Esophagus mucosa (tissue), 1 donor: ENCODE measurements at places on chromosomes 4 and X.

DNA sequence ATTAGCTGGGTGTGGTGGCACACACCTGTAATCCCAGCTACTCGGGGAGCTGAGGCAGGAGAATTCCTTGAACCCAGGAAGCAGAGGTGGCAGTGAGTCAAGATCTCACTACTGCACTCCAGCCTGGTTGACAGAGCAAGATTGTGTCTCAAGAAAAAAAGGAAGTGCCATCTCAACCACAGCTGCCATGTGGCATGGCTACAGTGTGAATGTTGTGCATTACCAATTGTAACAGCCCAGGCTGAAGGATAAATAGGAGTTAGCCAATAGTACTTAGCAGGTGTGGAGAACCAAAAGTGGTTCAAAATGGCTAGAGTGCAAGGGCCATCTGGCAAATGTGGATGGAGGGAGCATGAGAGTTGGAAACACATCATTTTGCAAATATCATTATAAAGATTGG, 28.9 kb downstream of the SLC25A5 start:
- no peak for ATAC-seq

- ATAC-seq = no peak
Observed at GRCh38 chr4:118825799-118826198, 10.1 kb downstream of the SEC24D start.

GRCh38 chrX:100478714-100479306, 68.7 kb upstream of the PCDH19 start:
- no peak for ATAC-seq

DNA sequence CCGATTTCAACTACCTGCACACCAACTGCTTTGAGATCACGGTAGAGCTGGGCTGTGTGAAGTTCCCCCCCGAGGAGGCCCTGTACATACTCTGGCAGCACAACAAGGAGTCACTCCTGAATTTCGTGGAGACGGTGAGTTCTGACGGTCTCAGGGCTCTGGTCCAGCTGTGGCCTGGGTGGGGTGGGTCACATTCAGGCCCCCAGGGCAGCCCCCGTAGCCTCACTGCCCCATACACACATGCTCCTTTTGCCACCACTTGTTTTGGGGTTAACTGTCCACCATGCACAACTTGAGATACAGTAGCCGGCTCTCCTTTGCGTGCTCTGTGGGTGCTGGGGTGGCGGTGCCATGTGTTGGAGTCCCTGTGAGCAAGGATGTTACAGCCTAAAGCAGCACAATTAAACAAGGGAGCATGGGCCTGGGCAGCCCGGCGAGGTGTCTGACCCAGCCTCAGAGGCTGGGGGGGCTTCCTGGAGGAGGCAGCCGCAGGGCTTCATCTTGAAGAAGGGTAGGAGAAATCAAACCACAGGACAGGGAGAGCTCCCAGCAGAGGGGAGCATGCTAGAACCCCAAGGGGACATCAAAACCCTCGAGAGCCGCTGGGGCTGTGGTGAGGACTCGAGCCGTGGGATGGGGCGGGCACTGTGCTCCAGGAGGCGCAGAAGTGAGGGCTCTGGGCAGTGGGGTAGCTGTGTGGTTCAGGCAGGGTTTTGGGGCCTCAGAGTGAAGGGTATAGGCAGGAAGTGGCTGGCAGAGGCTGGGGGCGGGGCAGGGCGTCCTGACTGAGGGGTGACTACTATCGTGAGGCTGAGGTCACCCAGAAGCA, 22.0 kb downstream of the CPZ start:
- no peak for ATAC-seq

DNA sequence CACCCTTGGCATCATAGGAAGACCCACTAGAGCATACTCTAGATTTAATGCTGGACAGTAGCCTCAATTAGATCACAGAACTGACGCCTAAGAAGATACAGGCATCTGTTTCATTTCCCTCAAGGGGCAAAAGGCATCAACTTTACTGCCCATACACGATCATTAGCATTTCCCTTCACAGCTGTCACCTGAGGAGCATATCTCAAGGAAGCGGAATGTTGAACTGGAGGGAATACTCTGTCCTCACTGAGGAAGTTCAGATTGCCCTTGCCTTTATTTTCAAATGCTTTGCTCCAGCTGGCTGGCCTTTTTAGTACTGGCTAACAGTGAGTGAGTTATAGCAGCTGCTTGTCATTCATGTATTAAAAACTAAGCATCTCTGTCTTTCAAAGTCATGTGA, 508.4 kb upstream of the GALNT7 start:
- no peak for ATAC-seq

DNA sequence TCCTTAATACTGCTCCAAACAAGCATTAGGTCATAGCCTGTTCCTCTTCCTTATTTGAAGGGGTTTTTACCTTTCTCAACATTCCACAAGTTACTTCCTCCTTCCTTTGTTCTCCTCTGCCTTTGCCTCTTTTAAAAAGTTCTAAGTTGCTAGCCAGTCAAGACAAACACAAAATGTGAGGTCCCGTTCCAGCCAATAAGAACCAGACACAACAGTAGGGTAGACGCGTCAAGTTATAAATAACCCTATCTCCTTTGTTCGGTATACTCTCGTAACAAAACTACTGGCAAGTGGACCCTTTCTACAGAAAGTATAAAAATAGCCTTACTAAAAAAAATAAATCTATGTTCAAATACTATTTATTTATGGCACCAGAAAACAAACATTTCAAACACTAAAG, 6.3 kb upstream of the ACE2 start:
- ATAC-seq = no peak

- no peak for ATAC-seq
Observed at GRCh38 chr4:29538889-29539646, 1181.1 kb upstream of the PCDH7 start.

- no peak for ATAC-seq
Observed at GRCh38 chr4:13546142-13546940, 2.0 kb upstream of the NKX3-2 start.

DNA sequence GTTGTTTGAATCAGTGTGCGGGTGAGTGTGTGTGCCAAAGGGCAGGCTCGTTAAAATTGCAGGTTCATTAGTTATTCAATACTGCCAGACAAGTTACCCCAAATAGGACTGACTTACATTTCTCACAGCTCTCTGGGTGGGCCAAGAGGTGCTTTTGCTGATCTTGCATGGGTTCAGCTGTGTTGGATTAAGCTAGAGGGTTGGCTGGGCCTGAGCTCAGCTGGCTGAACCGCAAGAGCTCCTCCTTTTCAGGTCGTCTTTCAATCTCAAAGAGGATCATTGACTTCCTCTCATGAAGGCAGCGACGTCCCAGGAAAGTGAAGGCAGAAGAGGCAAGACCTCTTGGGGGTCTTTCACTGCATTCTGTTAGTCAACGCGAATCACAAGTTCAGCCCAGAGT, 343.3 kb upstream of the FRG1 start:
- ATAC-seq = no peak

GRCh38 chr4:3096202-3096601, 21.7 kb downstream of the HTT start:
- no peak for ATAC-seq

DNA sequence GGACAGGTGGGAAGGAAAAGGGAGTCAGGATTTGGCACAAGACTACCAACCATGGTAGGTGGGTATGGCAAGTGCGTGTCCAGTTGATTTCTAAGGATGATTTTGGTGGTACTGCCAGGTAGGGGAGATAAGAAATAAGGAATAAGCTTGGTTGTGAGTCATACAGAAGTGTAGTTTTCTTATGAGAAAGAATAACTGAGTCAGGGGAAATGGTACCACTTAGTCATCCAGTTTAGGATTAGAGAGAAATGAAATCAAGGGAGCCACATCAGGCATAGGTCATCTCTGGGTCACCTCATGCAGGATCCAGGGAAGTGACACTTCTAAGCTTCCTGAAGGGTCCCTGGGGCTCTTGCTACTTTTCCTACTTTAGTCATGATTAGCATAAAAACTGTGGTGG, 107.1 kb upstream of the C1GALT1C1 start:
- ATAC-seq = no peak

GRCh38 chr4:38046727-38047489, 86.7 kb downstream of the PTTG2 start:
- no peak for ATAC-seq

DNA sequence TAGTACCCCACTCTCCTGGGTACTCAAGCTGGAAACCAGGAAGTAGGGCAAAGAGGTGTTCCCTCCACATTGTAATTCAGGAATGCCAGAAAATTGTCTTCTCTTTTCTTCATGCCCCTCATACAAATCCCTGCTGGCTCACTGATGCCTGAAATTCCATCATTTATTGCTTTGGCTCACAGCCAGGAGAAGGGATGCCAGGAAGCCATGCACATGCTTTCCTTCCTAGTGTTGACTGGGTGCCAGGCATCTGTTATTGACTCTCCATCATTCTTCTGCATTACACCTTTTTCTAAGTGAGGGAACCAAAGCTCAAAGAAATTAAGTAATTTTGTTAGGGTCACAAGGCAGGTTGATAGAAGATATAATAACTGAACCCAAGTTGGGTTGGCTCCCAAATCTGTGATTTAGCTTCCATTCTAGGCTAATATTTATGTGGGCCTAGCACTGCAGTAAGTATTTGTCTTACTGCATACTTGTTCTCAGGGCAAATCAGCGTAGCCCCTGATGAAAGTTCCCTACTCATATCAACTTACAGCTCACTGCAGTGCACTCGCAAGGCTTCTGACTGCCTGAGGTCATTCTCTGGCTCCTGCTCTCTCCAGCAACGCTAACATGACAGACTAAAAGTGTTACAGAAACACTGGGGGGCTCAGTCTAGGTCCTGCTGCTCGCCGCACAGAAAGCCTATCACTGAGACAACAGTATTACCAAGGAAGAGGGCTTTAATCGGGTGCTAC, 89.0 kb downstream of the TRAPPC11 start:
- no peak for ATAC-seq

GRCh38 chrX:54085666-54086065, 41.4 kb upstream of the PHF8 start:
- no peak for ATAC-seq

GRCh38 chr4:38509551-38509950, 154.4 kb upstream of the KLF3 start:
- no peak for ATAC-seq

DNA sequence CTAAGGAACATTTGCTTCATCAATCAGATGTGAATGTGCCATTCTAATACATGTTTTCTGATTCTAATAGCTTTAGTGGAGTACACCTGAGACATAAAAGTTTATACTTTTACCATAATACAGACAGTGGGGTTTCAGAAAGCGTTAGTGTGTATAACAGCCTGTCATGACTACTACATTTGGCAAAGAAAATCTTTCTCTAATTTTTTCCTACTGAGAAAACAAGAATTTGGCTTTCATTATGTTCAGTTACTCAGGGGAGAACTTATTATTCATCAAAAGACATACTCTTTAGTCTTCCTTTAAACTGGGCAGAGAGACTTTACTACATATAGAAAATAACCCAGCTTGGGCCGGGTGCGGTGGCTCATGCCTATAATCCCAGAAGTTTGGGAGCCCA, 104.9 kb downstream of the PCDH18 start:
- no peak for ATAC-seq

DNA sequence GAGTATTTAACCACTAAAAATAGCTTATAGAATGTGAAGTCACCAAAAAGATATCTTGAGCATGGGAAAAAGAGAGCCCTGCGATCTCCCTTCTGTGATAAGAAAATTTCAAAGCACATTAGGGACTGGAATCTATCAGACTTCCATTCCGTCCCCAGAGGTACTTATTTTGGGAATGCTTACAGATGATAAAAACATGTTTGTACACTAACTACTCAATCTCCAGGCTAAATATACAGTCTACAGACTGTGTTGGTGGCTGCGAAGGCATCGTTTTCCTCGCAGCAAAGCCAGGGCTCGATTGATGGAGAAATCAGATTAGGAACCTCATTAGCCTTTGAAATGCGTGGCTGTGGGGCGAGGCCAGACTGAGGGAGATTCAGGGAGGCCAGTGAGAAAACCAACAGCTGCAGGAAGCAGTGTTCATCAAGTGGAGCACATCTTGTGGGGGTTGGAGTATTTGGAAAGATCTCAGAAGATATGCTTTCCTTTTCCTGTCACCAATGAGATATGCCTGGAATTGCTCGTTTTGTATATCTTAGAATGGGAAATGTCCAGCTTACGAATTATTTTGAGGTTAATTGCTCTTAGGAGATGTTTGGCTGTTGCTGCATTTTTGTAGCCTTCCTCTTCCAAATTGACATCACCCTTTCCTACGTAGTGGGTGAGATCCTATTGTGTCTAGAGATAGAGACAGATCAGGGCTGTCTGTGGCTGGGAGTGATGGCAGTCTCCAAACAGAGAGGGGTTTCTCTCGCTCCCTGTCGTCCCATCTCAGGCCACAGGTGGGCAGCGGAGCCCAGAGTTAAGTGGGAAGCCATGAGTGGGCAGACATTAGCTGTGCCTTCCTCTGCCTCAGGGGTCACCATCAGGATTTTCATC, 224.9 kb upstream of the FAT1 start:
- ATAC-seq = no peak

- ATAC-seq = peak; percentile 72
Observed at GRCh38 chr4:8559524-8560264, 20.5 kb upstream of the GPR78 start.

- ATAC-seq = no peak
Observed at GRCh38 chrX:105114554-105115130, 105.9 kb downstream of the TEX13A start.
